ENCODE measurements at places on chromosomes 7 and 10. TPM values are rescaled to one million over a fixed set of nuclear protein-coding genes. Genes with fewer than 3 reads are reported as not detected.

DHX32 gene
- 33.2 TPM for total RNA-seq

ZNF467 gene
- total RNA-seq = 24.5 TPM

GRCh38 chr7:977326-978048, 2.1 kb upstream of the COX19 start:
- no peaks in the 10 kb centered on the region for H3K27me3 ChIP-seq
- H3K4me1 ChIP-seq = peaks cover 15% of the 10 kb centered on the region
- no peak overlapping the region for H3K4me3 ChIP-seq
- peaks cover 1% of the 10 kb centered on the region for H3K36me3 ChIP-seq
- H3K27ac ChIP-seq = peak overlapping the region; percentile 89
- peak; percentile 88 for DNase-seq

OR2A12 gene
- not detected for total RNA-seq

DNA sequence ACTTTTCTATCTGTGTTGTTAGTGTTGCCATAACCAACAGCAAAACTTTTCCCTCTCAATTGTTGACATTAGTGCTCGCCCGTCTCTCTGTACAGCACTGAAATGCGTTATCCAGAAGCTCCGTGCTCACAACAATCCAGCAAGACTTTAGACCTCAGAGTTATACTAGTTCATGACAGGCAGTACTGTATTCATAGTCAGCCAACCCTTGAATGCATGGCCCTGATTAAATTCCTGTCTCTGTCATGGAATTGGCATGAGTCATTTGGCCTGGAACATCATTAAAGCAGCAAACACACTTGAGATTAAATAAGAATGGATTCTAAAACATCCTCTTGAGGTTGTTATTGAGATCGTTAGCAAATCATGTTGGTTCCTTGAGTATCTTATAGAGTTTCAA, 405.5 kb upstream of the C7orf33 start:
- DNase-seq = peak; percentile 32
- H3K4me3 ChIP-seq = no peak overlapping the region
- H3K27ac ChIP-seq = no peak overlapping the region
- no peaks in the 10 kb centered on the region for H3K27me3 ChIP-seq
- no peaks in the 10 kb centered on the region for H3K4me1 ChIP-seq

- H3K4me3 ChIP-seq = no peak overlapping the region
- H3K27me3 ChIP-seq = no peaks in the 10 kb centered on the region
- H3K27ac ChIP-seq = peak overlapping the region; percentile 22
- H3K4me1 ChIP-seq = no peaks in the 10 kb centered on the region
Observed at GRCh38 chr7:151671514-151671913, 151.8 kb upstream of the RHEB start.

DNA sequence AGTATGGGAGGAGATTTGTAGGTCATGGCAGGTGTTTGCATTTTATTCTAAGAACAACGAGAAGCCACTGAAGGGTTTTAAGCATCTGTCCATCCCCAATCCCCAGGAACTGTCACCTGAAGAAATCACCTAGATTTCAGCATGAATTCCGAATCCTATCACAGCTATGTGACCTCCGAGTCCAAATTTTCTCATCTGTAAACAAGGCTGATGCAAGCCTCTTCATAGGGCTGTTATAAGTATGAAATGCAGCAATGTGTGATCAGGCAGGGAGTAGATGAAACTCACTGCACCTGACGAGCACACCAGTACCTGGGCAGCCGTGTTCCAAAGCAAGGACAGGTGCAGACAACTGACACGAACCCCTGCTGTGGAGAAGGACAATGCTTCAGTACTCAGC, 14.0 kb downstream of the HABP2 start:
- no peak overlapping the region for H3K27ac ChIP-seq
- H3K27me3 ChIP-seq = no peaks in the 10 kb centered on the region
- H3K4me3 ChIP-seq = no peak overlapping the region
- no peaks in the 10 kb centered on the region for H3K36me3 ChIP-seq
- DNase-seq = no peak

DNA sequence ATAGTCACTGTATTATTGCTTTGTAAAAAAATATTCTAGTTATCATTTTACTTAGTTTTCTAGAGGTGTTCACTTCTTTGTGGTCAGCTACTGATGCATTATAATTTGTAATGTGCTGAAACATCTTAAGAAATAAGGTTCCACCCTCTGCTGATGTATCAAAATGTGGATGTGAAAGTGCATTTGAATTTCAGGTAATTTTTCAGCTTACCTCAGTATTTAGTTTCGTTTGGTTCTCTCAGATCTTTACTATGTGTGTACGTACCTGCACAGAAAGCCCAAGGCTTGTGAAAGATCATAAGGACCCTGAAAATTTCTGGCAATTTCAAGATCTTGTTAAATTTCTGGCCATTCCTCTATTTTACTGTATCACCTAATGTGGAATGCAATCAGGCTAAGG, 542.3 kb upstream of the TPK1 start:
- DNase-seq = no peak
- no peak overlapping the region for H3K27ac ChIP-seq
- no peak overlapping the region for H3K4me3 ChIP-seq
- no peaks in the 10 kb centered on the region for H3K27me3 ChIP-seq
- H3K36me3 ChIP-seq = no peaks in the 10 kb centered on the region
- no peaks in the 10 kb centered on the region for H3K4me1 ChIP-seq

CYP3A5 gene
- 13.5 TPM for total RNA-seq

DNA sequence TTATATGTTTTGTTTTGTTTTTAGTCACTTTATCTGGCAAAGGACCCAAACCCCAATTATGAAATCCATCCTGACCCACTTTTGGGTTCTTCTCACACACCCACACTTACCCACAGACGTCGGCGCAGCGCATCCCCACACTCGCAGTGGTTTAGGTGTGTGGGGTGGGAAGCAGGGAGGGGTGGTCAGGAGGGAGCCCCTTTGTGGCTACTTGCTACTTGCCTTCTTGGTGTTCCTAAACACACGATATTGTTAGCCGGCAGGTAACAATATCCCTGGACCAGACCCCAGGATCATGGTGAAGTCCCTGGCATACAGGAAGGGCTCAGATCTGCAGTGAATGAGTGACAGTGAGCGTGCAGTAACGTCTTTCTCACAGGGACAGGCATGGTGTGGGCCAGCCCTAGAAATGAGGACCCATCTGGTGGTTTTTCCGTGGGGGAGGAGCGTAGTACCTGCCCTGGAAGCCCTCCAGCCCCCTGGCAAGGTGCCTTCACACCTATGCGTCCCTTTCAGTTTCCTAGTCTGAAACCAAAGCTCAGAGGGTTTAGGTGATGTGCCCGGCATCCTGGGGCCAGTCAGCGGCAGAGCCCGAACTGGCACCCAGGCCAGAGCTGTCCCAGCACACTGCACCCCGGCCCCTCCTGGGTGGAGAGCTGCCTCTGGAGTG, 4.4 kb downstream of the SPOCK2 start:
- H3K27ac ChIP-seq = no peak overlapping the region
- DNase-seq = no peak
- no peaks in the 10 kb centered on the region for H3K4me1 ChIP-seq
- peaks cover 5% of the 10 kb centered on the region for H3K27me3 ChIP-seq

GRCh38 chr7:149883452-149883861, 9.7 kb downstream of the ATP6V0E2 start:
- H3K27me3 ChIP-seq = no peaks in the 10 kb centered on the region
- no peak overlapping the region for H3K4me3 ChIP-seq
- no peaks in the 10 kb centered on the region for H3K4me1 ChIP-seq
- H3K27ac ChIP-seq = no peak overlapping the region
- DNase-seq = peak; percentile 69

DNA sequence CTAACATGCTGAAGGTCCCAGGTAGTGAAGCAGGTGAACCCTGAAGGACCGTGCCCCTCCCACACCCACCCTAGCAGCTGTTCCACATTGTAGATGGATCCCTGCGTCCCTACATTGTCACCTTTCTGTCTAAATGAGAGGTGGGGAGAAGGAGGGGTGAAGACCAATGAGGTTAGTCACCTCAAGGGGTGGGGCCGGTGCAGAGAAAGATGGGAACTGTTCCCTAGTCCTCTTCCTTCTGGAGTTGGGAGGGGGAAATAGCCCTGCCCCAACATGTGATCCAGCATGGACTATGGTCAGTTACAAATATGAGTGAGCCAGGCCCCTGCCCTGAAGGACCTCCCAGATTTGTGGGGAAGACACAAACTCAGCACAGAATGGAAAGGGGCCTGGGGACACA, 124.5 kb downstream of the LHPP start:
- H3K27me3 ChIP-seq = no peaks in the 10 kb centered on the region
- no peaks in the 10 kb centered on the region for H3K4me1 ChIP-seq
- H3K36me3 ChIP-seq = no peaks in the 10 kb centered on the region
- H3K27ac ChIP-seq = no peak overlapping the region

DNA sequence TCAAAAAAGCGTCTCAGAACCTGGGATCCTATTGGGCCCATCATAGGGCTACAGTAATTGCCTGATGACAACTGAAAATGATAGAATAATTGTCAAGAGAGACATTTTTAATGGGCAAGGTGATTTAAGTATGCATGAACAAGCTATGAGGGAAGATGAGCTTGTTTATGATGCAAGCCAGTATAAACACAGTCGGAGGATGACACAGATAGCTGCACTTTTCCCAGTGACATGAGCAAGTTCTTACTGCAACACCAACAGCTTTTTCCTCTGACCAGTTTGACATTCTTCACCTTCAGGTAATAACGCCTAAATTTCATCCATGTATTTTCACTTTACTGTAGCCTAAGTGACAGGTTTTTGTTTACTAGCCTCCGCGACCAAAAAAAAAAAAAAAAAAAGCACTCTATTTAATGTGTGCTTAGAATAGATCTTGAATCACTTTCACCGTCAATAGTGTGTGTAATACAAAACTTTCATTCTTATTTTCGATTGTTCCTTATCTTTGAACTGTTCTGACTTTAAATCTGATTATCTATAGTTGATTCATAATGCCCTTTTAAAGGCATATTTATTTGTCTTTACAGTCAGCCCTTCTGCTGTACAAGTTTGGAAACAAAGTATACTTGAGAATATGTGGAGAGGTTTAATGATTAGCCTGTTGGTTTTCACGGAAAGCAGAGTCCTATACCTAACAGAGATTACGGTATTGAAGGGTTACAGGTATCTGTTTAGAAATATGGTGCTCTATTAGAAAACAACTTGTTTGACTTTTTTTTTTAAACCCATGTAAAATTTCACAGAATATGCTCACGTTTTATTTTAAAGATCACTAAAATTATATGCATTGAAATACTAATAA, 1.7 kb downstream of the FOXP2 start:
- no peaks in the 10 kb centered on the region for H3K36me3 ChIP-seq
- H3K4me3 ChIP-seq = no peak overlapping the region
- no peak for DNase-seq
- H3K27me3 ChIP-seq = no peaks in the 10 kb centered on the region
- peaks cover 7% of the 10 kb centered on the region for H3K4me1 ChIP-seq

GRCh38 chr7:978416-979091, 3.2 kb upstream of the COX19 start:
- peak; percentile 68 for DNase-seq
- H3K36me3 ChIP-seq = no peaks in the 10 kb centered on the region
- no peaks in the 10 kb centered on the region for H3K27me3 ChIP-seq
- H3K27ac ChIP-seq = peak overlapping the region; percentile 38
- H3K4me3 ChIP-seq = no peak overlapping the region

GBF1 gene
- 53.3 TPM for total RNA-seq
